ENCODE measurements at places on chromosomes 6 and 20. TPM values are rescaled to one million over a fixed set of nuclear protein-coding genes. Genes with fewer than 3 reads are reported as not detected.

LINC00237 gene
- polyA plus RNA-seq, result not detected

BCAS1 gene
- 2.3 TPM for polyA plus RNA-seq

MYLK2 gene
- polyA plus RNA-seq, result 0.81 TPM

ARG1 gene
- 1.4 TPM for polyA plus RNA-seq

TPBG gene
- 30.5 TPM for polyA plus RNA-seq

C20orf202 gene
- 0.33 TPM for polyA plus RNA-seq

SGK2 gene
- 38.9 TPM for polyA plus RNA-seq

UNC5CL gene
- polyA plus RNA-seq, result 16.2 TPM

TLDC2 gene
- 1.8 TPM for polyA plus RNA-seq

SLC4A11 gene
- polyA plus RNA-seq, result 3.0 TPM

MYO6 gene
- polyA plus RNA-seq, result 95.8 TPM

NHLRC1 gene
- 2.0 TPM for polyA plus RNA-seq

FRS3 gene
- 7.8 TPM for polyA plus RNA-seq

EPPIN gene
- 0.16 TPM for polyA plus RNA-seq

RNF5 gene
- 107 TPM for polyA plus RNA-seq

NKX2-4 gene
- not detected for polyA plus RNA-seq

SLC22A3 gene
- 7.5 TPM for polyA plus RNA-seq

COL19A1 gene
- polyA plus RNA-seq, result 3.3 TPM

TPD52L2 gene
- polyA plus RNA-seq, result 102 TPM

SRC gene
- polyA plus RNA-seq, result 56.5 TPM

GNMT gene
- polyA plus RNA-seq, result 2.6 TPM

BPIFB2 gene
- not detected for polyA plus RNA-seq

POLR1C gene
- polyA plus RNA-seq, result 43.6 TPM

FUCA2 gene
- 68.0 TPM for polyA plus RNA-seq

VNN1 gene
- polyA plus RNA-seq, result 0.26 TPM

OR12D3 gene
- polyA plus RNA-seq, result not detected

CTAGE9 gene
- 0.18 TPM for polyA plus RNA-seq

LGSN gene
- 0.52 TPM for polyA plus RNA-seq

DEFB128 gene
- not detected for polyA plus RNA-seq

PLA2G7 gene
- polyA plus RNA-seq, result 2.7 TPM

EXOC2 gene
- 19.9 TPM for polyA plus RNA-seq

SLC44A4 gene
- 51.9 TPM for polyA plus RNA-seq

CPNE5 gene
- 12.8 TPM for polyA plus RNA-seq

MAP1LC3A gene
- polyA plus RNA-seq, result 17.7 TPM

ZFAND3 gene
- polyA plus RNA-seq, result 158 TPM

MOG gene
- polyA plus RNA-seq, result not detected

NOTCH4 gene
- 26.3 TPM for polyA plus RNA-seq
